ENCODE measurements at places on chromosomes 1 and 21.

GRCh38 chr1:216456682-216457081, 33.4 kb upstream of the USH2A start:
- DNase-seq, result no peak

DNA sequence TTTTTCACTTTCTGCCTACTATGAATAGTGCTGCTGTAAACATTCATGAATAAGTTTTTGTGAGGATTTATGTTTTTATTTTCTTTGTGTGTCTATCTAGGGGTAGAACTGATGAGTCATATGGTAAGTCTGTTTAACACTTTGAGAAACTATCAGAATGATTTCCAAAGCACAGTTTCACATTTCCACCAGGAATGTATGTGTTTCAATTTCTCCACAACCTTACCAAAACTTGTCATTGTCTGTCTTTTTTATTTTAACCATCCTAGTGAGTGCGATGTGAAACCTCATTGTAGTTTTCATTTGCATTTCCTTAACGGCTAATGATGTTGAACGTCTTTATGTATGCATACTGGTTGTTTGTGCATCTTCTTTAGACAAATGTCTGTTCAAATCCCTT, 23.5 kb downstream of the RNASEL start:
- no peak for DNase-seq

DNA sequence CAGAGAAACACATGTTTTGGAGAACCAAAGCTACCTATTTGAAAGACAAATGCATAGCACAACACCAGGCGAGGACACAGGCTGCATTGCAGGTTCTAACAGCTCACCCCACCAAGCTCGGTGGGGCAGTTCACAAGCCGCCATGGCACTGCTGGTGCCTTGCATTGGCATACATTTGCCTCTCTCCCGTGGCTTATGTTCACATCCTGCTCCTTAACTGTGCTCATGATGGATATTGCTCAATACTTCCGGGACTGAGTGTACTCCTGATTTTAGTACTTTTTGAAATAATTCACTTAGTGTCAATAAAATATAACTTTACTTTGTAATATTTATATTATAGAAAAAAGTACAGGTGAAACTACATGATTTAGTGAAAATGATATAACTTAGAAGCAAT, 1187.4 kb upstream of the NCAM2 start:
- DNase-seq, result no peak

- no peak for DNase-seq
Measured at GRCh38 chr1:246748867-246749266, 24.7 kb downstream of the SCCPDH start.

Data from CD4-positive, alpha-beta T cell treated with Interleukin-4 for 1 hour (primary cell).